NCI-H1436 (cell line): ENCODE measurements at places on chromosomes 11 and 22.
A peak's percentile ranks its signal among the peaks of the same experiment; 100 is the strongest.

DNA sequence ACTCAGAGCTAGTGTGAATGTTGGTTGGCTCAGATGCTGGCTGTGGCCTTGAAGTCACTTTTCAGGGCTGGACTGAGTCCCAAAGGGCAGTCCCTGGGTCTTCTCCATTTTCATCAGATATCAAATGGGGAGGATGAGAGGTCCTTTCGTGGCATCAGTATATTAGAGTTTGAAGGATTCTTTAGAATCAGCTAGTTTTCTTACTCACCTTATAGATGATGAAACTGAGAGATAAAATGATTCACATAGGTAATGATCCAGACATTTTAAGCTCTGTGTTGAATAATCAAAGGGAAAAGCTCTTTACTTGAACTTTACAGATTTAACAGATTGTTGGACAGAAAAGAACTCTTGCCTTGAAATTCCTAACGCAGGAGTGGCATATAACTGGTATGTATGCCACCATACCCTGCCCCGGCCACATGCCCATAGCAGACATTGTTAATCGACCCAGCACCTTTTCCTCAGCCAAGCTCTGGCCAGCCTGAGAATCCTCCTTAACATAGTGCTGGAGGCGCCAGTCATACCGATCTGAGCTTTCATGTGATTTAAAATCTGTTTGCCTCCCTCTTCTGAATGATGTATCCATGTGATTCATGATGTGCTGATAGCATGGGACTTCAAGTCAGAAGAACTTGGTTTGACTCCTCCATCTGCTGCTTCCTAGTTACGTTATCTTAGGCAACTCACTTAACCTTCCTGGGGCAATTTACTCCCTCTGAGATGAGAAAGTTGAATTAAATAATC is 60.0 kb downstream of the BARX2 start:
- DNase-seq = no peak

GRCh38 chr11:10991393-10991792 is 133.5 kb upstream of the ZBED5 start:
- DNase-seq = no peak

GRCh38 chr22:49614966-49615965 is 212.4 kb downstream of the BRD1 start:
- no peak for DNase-seq

GRCh38 chr11:15683528-15683927 is 568.8 kb downstream of the INSC start:
- DNase-seq = no peak

DNA sequence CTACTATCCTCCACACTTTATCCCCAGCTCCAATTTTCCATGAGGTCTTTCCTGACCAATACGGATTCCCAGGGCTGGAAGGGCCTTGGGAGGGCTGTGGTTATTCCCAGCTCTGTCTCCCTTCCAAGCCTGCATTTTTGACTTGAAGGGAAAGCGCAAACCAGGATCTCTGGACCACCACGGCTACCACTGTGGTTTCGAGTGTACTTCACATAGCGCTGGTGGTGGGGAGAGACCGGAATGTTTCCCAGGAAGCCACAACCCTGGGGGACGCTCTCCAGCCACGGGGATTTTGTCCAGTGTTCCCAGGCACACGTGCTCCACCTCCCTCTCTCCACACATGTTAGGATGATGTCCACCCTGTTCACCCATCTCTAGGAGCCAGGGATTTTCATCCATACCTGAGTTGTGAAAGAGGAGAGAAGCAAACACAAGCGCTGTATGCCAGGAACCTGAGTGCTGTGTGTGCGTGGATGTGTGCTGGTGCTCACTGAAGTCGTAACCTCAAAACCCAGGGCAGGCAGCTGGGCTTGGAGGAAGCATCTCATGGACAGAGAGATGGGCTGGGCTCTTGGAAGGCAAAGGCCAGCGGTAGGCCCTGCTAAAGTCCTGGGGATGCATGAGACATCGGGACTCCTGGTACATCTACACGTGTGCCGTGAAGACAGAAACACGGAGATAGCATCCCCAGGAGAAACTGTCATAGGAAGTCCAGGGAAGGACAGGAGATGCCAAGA is 1.3 kb upstream of the NPTXR start:
- DNase-seq = no peak

- DNase-seq = no peak
Observed at GRCh38 chr11:66789097-66789890, 53.9 kb upstream of the RCE1 start.

DNA sequence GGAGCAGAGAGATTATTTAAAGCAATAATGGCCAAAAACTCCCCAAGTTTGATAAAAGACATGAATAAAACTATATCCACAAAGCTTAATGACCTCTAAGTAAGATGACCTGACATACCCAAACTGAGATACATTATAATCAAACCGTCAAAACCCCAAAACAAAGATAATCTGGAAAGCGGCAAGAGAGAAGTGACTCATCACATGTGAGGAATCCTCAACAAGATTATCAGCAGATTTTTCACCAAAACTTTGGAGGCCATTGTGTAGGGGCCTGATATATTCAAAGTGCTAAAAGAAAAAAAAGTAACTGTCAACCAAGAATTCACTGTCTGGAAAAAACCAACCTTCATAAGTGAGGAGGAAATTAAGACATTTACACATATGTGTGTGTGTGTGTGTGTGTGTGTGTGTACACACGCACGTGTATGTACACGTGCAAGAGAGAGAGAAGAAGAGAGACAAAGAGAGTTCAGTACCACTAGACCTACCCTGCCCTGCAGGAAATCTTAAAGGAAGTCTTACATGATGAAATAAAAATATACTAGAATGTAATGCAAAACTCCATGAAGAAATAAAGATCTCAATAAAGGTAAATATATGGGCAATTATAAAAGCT is 752.4 kb downstream of the NELL1 start:
- DNase-seq = no peak

GRCh38 chr11:128503245-128503991 is 83.9 kb downstream of the ETS1 start:
- no peak for DNase-seq

DNA sequence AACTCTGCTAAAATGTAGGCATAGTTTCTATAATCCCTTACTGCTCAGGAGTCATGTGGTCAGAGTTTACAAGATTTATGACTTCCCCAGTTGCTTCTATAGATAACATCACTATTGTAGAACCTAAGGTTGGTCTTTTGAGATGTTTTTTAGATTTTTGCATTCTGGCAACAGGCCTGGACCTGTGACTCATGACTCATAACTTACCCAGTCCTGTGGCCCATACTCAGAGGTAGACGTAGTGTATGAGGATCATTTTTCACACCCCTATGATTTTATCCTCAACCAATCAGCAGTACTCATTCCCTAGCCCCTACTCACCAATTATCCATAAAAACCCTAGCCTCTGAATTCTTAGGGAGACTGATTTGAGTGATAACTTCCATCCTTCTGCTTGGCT is 384.4 kb upstream of the DDI1 start:
- DNase-seq = no peak

DNA sequence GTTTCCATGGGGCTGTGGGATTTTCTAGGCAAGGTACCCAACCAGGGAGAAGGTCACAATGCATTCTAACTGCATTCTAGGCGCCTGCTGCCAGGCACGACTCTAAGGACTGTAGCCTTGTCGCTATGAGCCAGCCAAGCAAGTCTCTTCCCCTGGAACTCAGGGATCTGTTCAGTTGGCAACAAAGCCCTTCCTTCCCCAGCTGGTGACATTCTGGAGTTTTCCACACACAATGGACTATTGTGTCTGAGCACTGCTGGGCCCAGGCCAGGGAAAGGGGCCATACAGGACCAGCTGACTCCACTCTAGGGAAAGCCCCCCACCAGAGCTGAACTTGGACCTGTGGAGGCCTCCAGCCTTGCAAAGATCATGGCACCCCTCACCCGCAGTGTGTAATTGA is 116.8 kb downstream of the RRAS2 start:
- DNase-seq = no peak

- DNase-seq = no peak
Observed at GRCh38 chr11:74602637-74603556, 10.5 kb downstream of the POLD3 start.

DNA sequence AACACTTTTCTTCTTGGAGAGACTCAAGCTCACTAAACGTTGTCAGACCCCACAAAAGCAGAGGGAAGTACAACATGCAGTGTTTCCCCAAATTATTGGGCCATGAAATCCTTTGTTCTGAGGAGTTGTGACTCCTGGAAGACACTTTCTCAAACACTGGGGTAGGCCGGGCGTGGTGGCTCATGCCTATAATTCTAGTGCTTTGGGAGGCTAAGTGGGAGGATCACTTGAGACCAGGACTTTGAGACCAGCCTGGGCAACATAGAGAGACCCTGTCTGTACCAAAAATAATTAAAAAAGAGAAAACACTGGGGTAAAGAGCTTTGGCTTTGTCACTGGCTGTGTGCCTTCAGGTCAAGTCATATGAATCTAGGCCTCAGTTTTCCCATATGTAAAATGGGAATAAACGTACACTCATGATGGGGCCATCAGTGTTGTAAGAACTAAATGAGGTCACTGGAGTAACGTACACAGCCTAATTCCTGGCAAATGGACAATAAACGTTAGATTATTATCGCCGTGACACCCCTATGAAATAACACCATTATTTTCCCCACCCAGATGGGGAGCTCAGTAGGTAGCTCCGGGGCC is 92.0 kb downstream of the RRM1 start:
- no peak for DNase-seq

DNA sequence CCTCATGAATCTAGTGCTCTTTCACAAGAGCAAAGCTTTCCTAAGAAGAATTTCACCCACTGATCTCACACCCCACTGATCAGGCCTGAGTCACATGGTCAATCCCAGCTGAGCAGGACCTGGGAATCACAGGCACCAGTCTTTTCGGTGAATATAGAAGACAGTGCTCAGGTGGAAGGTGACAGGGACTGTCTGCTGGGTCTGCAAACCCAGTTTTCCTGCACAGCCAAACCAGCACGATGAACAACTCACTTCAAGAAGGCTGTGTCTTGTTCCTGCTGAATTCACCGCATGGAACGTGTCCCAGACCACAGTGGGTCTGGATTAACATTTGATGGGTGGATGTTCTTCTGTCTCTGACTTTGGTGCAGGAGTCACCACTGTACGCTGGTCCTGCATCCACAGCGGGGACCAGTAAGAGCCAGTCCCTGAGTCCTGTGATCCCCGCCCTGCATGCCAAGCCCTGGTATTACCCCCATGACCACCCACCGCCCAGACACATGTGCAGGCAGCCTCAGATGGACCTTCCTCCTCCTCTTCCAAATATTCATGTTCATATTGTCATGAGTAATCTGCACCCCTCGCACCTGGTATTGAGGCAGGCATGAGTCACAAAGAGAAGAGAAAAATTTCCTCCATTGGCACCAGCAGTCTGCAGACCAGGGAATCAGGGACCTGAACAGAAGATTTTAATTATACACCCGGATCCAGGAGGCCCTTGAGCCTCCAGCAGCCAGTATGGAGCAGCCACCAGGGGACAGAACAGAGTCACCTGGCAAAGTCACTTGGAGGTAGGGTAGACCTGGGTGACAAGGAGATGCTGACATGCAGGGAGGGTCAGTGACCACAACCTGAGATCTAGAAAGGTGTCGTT is 8.6 kb upstream of the IGLL5 start:
- DNase-seq = no peak

GRCh38 chr11:2002042-2002776 is 4.6 kb upstream of the H19 start:
- DNase-seq = no peak

DNA sequence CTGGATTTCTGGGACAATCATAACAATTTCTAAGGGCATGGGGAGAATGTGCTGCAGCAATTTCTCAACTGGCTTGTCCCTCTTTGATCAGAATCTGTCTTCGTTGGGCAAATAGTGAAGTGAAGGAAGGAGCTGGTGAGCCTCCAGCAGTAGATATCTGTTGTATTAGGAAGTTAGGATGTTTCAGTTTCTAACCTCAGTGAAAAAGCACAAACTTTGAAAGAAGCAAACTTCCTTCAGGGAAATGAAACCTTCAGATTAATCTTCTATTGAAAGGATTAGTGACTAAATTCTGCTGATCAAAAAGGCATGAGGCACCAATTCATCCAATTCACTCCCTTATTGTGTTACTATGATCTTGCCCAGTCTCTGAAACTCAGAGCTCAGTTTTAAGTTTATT is 24.3 kb downstream of the LMO2 start:
- DNase-seq = no peak

DNA sequence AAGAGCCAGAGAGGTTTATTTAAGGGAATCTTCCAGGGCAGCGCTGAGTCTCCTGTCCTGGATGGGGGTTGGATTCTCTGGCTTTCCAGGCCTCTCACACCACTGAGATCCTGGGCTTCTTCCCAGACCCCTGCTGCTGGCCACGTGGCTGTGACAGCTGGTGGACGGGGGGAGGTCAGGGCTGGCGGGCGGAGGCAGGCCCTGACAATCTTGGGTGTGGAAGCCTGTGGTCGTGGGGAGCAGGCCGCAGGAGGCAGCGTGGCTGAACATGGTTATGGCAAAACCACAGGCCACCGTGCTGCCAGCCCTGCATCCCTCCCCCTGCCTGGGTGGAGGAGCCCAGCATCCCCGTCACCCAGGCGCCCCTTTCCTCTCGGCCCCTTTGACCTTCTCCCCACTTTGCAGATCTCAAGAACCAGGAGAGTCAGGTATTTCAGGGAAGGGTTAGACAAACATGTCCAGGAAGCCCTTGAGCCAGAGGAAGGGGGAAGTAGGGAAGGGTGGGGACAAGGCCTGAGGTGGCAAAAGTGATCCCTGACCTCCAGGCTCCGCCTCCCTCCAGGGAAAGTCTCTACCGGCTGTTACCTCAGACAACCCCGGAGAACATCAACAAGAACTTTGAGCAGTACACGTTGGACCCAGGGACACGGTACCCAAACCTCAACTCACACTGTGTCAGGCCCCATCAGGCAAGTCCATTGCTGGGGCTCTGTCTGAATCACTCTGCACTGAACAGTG is 111.8 kb downstream of the MICAL2 start:
- DNase-seq = no peak

DNA sequence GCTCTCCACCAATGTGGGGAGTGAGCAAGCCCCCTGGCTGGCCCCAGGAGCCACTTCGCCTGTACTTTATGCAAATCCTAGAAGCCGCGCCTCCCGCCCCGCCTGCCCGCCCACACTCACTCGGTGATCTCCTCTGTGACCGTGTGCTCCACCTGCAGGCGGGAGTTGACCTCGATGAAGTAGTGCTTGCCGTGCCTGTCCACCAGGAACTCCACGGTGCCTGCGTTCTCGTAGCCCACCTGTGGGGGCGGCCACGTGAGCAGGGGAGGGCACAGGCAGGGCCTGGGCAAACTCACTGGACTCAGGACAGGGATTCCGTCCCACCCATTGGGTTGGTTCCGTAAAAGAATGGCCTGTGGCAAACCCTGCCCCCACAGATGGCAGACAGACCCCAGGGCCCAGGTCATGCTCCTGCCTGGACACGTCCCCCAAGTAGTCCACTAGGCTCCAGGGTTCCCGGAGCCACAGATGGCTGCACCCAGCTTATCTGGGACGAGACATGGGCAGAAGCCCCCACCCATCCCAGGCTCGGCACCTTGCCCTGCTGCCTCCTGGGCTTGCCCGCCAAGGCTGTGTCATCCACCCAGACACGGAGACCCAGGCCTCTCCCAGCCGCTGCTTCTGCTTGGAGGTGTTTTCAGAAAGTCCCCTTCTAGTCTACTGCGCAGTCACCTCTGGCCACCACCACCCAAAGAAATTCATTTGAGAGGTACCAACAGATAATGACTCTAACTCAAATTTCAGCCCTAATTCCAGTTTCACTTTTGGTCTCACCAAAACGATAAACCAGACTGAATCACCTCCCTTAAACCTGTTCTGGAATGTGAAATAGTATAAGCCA is 12.1 kb downstream of the LRFN4 start:
- no peak for DNase-seq

GRCh38 chr11:35116762-35117640 is 22.0 kb upstream of the CD44 start:
- no peak for DNase-seq

GRCh38 chr11:64633555-64634159 is 42.6 kb downstream of the SLC22A12 start:
- no peak for DNase-seq

- DNase-seq = peak; percentile 19
Observed at GRCh38 chr22:34414467-34415440, 494.5 kb upstream of the LARGE1 start.
